ENCODE measurements at places on chromosomes 2 and 18. TPM values are rescaled to one million over a fixed set of nuclear protein-coding genes. Genes with fewer than 3 reads are reported as not detected.

Gene SLC5A7
- 0.42 TPM for total RNA-seq

Gene MATN3
- 0.12 TPM for total RNA-seq

Gene CCDC88A
- 11.4 TPM for total RNA-seq

Gene TMEM247
- total RNA-seq: not detected

- H3K27ac ChIP-seq: no peak overlapping the region
- H3K4me1 ChIP-seq: no peaks in the 10 kb centered on the region
- DNase-seq: no peak
Measured at GRCh38 chr18:38454764-38455469, 889.3 kb upstream of the CELF4 start.

DNA sequence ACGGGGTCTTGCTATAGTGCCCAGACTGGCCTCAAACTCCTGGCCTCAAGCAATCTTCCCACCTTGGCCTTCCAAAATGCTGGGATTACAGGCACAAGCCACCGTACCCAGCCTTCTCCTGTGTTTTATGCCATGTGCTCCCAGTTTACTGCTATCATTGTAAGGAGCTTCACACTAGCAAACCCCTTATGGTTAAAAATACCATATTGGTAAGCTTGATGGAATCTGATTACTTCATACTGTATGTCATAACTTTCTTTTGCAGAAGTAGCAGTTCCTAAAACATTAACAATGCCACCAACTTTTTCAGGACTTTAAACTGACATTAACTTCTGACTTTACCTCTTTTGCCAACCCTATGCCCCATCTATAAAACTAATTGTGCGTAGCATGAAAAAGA lies 36.2 kb downstream of the HAT1 start:
- H3K27me3 ChIP-seq: no peaks in the 10 kb centered on the region
- DNase-seq: no peak
- no peaks in the 10 kb centered on the region for H3K36me3 ChIP-seq
- no peak overlapping the region for H3K27ac ChIP-seq
- no peak overlapping the region for H3K4me3 ChIP-seq

GRCh38 chr2:209441541-209441940 lies 17.7 kb downstream of the MAP2 start:
- DNase-seq: no peak
- H3K27ac ChIP-seq: no peak overlapping the region
- H3K4me3 ChIP-seq: no peak overlapping the region
- H3K36me3 ChIP-seq: no peaks in the 10 kb centered on the region
- no peaks in the 10 kb centered on the region for H3K4me1 ChIP-seq

DNA sequence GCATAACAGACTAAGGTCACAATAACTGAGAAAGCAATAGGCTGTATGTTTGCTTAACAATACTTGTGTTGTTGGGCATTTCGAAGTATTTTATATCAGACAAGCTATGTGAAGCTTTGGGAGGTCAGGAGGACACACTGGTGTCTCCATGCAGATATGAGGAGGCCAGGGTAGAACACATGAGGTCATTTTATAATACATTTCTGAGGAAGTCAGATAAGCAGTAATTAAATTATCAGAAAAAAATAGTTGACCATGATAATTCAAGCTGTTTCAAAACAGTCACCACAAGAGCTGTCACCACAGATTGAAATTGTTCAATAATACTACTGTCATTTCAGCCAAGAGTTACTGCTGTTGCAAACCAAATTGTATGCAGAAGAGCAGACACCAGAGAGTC lies 160.6 kb downstream of the RIT2 start:
- no peaks in the 10 kb centered on the region for H3K4me1 ChIP-seq
- H3K27ac ChIP-seq: no peak overlapping the region
- H3K27me3 ChIP-seq: no peaks in the 10 kb centered on the region
- no peaks in the 10 kb centered on the region for H3K36me3 ChIP-seq
- no peak overlapping the region for H3K4me3 ChIP-seq

DNA sequence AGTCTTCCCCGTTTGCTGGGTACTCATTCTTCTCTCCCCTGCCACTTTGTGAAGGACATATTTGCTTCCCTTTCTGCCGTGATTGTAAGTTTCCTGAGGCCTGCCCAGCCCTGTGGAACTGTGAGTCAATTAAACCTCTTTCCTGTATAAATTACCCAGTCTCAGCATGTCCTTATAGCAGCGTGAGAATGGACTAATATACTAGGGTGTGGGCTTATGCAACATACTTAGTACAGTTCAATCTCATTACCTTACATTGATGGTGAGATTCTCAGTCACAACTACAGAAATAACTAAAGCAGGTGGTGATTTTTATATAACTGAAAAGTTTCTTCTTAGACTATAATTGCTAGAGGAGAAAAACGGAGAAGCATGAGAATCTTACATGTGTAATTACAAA lies 237.9 kb upstream of the MMADHC start:
- H3K27ac ChIP-seq: no peak overlapping the region
- H3K4me1 ChIP-seq: no peaks in the 10 kb centered on the region
- H3K27me3 ChIP-seq: no peaks in the 10 kb centered on the region
- no peak for DNase-seq

DNA sequence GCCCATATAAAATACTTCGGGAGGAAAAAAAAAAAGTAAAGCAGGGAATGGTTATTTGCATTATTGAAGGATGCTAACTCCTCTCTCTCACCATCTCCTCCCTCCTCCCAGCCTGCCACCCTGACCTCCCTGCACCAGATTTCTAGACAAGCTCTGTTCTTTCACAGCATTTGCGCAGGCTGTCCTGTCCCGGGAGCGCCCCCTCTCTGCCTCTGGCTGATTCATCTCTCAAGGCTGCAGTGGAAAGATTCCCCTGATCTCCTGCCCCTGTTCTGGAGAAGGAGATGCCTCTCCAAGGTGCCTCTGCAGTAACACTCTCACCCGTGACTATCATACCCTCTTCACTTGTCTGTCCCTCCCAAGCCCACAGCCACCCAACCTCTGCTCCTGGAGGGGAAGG lies 38.5 kb downstream of the COL4A4 start:
- DNase-seq: no peak
- H3K36me3 ChIP-seq: no peaks in the 10 kb centered on the region
- H3K4me3 ChIP-seq: no peak overlapping the region
- H3K27me3 ChIP-seq: no peaks in the 10 kb centered on the region

GRCh38 chr2:201735486-201735885 lies 37.0 kb upstream of the MPP4 start:
- no peak overlapping the region for H3K4me3 ChIP-seq
- H3K4me1 ChIP-seq: no peaks in the 10 kb centered on the region
- no peaks in the 10 kb centered on the region for H3K36me3 ChIP-seq
- H3K27ac ChIP-seq: no peak overlapping the region
- H3K27me3 ChIP-seq: no peaks in the 10 kb centered on the region

DNA sequence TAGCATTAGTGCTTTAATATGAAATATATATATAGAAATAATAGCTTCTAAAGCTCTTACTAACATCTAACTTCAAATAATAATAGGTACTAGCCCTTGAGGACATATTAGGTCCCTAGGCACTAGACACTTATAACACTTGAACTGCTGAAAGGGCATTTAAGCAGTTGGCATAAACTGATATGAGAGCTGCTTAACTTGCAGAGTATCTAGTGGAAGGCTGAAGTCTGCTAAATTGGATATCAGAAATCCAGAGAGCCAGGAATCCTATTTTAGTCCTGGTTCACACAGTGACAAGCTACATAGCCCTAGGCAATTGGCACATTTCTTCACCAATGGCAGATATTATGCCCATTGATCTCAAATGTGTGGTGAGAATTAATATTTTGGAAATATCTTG lies 326.9 kb upstream of the UBE2E3 start:
- no peak for DNase-seq
- H3K4me1 ChIP-seq: no peaks in the 10 kb centered on the region
- no peak overlapping the region for H3K4me3 ChIP-seq
- no peaks in the 10 kb centered on the region for H3K27me3 ChIP-seq
- H3K36me3 ChIP-seq: no peaks in the 10 kb centered on the region
- no peak overlapping the region for H3K27ac ChIP-seq

- no peaks in the 10 kb centered on the region for H3K27me3 ChIP-seq
- no peak for DNase-seq
- H3K4me3 ChIP-seq: no peak overlapping the region
- no peaks in the 10 kb centered on the region for H3K36me3 ChIP-seq
- no peaks in the 10 kb centered on the region for H3K4me1 ChIP-seq
Measured at GRCh38 chr2:88227446-88227845, 57.3 kb downstream of the THNSL2 start.

- H3K27ac ChIP-seq: no peak overlapping the region
- no peaks in the 10 kb centered on the region for H3K27me3 ChIP-seq
- H3K36me3 ChIP-seq: no peaks in the 10 kb centered on the region
- no peak for DNase-seq
Measured at GRCh38 chr2:35741556-35741955, 614.0 kb upstream of the CRIM1 start.

DNA sequence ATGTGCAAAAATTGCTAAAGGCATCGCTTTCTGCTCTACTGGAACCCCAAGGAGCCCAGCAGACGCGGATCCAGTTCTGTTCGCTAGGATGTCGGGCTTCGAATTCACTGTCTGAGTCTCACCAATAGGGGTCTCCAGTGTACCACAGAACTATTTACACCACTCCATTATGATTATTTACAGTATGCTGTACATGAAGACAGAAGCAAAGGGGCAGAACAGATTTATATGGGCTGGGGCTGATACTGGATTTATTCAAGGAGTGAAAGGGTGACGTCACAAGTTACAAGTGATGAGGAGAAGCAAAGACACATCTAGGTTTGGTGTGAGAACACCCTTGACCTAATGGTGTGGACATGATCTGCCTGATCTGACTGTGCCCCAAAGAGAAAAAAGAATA lies 185.3 kb upstream of the ATP5MC3 start:
- no peak overlapping the region for H3K4me3 ChIP-seq
- no peaks in the 10 kb centered on the region for H3K4me1 ChIP-seq
- H3K27me3 ChIP-seq: no peaks in the 10 kb centered on the region
- no peak overlapping the region for H3K27ac ChIP-seq
- DNase-seq: peak; percentile 22

GRCh38 chr2:236824836-236825235 lies 255.2 kb downstream of the ACKR3 start:
- H3K4me3 ChIP-seq: no peak overlapping the region
- H3K4me1 ChIP-seq: no peaks in the 10 kb centered on the region
- H3K27ac ChIP-seq: no peak overlapping the region

DNA sequence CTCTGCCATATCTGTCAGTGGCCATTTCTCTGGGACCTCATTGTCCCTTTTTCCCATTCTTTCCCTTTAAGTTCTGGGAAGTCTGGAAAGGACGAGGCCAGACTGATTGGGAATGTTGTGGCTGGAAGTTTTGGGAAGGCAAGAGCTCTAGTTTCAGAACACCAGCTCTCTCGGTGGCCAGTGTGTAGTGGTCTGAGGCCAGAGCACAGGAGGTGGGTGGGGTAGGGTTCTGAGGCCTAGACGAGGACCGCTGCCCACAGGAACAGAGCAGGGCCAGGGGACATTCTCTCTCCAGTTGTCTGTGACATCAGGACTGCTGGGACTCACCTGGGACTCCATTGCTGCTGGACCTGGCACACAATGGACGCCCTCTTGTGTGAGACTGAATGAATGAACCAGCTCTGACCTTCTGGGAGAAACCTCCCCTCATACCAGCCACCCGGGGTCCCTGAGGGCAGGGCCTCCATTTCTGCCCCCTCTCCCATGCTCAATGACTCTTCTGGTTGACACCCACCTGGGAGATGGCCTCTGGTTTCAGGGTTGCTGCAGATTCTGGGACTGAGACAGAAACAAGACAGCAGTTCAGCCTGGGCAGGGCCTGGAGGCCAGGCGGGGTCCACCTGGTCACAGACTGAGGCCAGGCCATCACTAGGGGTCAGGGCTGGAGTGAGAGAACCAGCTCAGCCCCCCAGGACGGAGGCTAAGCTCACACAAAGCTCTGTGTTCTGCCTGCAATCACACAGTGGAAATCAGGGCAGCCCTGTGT lies 8.4 kb upstream of the NPPC start:
- no peak overlapping the region for H3K27ac ChIP-seq
- DNase-seq: no peak
- no peaks in the 10 kb centered on the region for H3K27me3 ChIP-seq
- H3K4me3 ChIP-seq: no peak overlapping the region
